ENCODE measurements at places on chromosomes 16 and 17.

GRCh38 chr16:86184185-86184584 lies 285.2 kb downstream of the IRF8 start:
- no peak for DNase-seq

- no peak for DNase-seq
These were observed 1029.6 kb downstream of the CDH11 start for GRCh38 chr16:64092271-64092670.

- DNase-seq: no peak
These were observed 32.2 kb downstream of the ABCA3 start for GRCh38 chr16:2308089-2308962.

DNA sequence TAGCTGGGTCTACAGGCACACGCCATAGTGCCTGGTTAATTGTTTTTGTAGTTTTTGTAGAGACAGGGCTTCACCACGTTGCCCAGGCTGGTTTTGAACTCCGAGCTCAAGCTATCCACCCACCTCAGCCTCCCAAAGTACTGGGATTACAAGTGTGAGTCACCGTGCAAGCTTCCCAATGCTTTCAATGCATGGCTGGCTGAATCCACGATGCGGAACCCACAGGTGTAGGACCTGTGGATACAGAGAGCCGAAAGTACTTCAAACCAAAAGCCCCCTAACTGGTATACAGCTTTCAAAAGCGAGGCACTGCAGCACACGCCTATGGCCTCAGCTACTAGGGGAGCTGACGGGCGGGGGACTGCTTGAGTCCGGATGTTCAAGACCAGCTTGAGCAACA lies 44.8 kb downstream of the METTL16 start:
- DNase-seq: no peak

DNA sequence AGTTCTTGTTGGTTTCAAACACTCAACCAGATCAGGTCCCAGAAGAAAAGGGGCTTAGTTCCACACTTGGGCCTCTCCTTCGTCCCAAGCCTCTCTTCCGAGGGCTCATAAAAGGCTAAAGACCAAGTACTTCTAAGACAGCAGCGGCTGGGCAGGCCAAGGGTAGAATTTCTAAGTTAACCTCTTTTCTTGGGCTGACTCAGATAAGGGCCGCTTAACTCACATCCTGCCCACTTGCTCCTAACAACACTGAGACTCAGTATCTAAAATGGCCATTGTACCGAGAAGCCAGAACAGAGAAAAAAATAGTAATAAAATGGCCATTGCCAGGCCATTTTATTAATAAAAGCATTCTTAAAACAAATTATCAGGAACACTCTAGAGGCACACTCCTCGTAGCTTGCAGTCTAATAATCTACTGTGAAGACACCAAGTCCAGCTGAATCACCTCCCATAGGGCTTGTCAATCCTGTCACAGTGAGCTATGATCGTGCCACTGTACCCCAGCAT lies 42.1 kb downstream of the RANBP10 start:
- no peak for DNase-seq

GRCh38 chr17:78997881-78998280 lies 11.7 kb downstream of the CANT1 start:
- DNase-seq: no peak

DNA sequence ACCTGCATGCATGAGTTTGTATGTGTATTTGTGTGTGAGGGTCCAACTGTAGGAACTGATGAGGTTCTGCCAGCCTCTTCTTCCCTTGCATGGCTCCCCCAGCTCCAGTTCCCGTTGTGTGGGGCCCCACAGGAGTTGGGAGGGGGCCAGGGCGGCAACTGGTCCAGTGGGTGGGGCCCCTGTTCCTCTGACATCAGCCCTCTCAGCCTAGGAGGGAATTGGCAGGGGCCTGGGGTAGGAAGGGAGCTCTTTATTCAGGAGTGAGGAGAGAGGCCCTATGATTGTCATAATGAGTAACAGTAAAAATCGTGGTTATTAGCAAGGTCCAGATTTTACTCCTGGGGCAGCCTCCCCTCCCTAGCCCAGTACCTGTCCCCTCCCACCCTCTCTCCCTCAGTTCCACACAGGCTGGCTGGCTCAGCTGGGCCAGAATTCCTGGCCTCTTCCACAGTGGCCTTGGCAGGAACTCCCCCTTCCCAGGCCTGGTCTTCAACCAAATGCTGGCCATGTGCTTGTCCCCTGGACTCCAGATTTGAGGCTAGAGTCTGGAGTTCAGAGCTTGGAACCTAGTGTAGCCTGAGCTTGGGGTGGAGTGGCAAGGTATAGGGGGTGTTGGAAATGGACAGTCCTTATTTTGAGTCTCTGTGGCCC lies 18.9 kb downstream of the RARA start:
- DNase-seq: no peak

DNA sequence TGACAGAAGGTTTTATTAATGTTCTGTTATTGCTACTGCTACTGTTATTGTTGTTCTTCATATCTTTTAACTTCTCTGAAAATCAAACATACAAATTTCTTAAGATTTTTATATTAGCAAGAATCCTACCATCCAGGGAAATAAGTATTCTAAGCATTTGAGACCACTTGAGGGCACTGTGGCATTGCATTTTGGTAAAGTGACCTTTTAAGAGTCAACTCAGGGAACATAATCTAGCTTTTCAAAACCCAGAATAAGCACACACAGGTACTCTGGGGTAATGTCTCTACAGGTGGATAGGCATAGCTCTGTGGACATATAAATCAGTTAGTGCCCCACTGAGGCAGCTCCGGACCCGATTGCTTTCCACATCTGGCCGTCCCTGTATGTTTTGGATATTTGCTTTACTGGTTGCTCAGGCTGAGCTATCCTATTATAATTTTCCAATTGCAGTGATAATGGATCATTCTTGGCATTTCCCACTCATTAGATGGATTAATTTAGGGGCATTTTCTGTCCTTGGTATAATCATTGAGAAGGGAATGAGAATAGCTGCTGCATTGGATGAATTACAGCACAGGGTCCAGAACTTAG lies 1425.1 kb upstream of the CDH8 start:
- no peak for DNase-seq

DNA sequence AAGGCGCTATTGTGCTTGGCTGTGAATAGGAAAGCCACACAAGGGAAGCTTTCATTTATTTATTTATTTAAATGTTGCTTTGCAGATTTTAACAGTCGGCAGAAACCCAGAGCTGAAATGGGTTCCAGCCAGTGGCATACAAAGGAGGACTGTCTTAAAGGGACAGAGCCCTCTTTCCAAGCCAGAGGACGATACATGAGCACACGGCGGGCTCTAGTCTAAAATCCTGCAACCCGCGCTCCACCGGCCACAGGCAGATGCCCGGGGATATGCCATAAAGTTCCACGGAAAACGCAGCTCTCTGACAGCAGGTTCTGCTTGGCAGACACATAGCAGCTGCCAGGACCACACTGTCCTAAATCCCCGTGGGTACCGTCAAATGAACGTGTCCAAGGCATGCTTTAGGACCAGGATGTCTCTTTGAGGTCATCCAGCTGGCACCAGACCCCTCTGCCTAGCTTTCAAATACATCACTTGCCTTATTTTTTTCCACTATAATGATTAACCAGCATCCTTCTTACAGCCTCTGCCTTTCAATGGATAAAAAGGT lies 64.6 kb downstream of the CYTH1 start:
- DNase-seq: no peak

DNA sequence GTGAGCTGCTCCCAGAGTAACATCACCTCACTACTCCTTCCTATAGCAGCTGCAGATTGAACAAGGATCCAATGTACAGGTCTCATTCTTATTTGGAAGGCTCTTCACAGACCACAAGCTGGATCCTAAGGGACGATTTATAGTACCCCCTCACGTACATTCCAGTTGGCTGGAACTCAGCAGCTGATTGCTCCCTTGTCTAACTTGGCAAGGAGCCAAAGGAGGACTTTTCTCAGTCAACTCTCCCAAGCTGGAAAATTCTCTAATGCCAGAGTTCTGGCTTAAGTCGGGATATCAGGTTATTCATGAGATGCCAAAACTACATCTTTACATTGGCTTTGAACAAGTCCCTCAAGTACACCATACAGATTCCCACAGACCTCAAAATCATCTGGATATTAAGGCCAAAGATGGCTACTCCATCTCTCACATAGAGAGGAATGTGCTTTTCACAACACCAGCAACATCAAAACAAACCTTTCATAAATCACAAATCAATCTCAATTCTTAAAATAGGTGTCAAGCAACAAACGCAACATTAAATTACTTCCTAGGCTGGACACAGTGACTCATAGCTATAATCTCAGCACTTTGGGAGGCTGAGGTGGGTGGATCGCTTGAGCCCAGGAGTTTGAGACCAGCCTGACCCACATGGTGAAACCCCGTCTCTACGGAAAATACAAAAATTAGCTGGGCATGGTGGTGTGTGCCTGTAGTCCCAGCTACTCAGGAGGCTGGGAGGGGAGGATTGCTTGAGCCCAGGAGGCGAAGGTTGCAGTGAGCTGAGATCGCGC lies 39.3 kb downstream of the SMG6 start:
- no peak for DNase-seq

DNA sequence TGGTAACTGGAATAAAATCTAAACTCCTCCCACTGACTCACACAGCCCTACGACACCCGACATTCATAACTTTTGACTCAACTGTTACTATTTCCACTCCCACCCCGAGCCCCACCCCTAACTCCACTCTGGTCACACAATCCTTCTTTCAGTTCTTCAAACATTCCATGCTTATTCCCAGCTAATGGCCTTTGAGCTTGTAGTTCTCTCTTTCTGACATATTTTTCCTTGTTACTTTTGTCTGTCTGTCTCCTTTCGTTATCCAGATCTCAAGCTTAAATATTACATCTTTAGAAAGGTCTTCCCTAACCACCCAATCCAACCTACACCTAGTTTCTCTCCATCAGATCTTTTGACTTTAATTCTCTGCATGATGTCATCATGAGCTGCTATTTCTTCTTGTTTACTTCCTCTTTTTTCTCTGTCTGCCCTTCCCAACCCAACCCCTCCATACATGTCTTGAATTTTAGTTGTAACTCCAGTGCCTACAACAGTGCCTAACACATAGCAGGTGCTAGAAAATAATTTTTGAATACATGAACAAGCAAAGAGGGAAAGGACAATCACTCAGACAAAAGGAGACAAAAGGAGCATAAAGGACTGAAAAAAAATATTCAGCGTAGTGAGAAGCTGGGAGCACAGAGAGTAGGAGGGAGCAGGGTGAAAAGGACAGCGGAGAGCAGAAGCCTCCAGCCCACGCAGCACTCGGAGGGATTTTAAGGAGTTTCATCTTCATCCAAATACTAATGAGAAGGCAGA lies 65.2 kb upstream of the SMIM36 start:
- DNase-seq: no peak

GRCh38 chr17:63533433-63534077 lies 10.4 kb downstream of the KCNH6 start:
- no peak for DNase-seq

DNA sequence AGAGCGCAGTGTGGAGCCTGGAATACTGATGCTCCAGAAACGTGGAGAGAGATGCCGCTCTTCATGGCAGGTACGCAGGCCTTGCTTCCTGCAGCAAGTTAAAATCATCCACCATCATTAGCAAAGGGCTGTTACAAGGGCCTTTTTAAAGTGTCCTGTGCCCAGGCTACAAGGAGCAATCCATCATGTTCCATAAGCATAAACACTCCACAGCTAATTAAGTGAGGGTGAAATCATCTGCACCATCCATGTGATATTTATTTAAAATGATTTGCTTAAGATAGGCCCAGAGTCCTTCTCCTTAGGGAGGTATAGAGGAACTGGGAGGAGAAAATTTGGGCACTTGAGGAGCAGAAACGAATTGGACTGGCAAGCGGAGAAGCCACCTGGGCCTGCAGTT lies 372.1 kb downstream of the XYLT1 start:
- no peak for DNase-seq

- DNase-seq: no peak
These were observed 5.0 kb upstream of the TM4SF5 start for GRCh38 chr17:4766723-4767122.

DNA sequence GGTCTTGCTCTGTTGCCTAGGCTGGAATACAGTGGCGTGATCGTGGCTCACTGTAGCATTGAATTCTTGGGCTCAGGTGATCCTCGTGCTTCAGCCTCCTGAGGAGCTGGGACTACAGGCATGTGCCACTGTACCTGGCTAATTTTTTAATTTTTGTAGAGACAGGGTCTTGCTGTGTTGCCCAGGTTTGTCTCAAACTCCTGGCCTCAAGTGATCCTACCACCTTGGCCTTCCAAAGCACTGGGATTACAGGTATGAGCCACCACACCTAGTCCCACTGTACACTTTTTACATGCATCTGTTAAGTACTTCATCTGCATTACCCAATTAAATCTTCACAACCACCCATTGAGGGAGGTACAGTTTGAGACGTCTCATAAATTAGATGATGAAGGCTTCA lies 12.4 kb downstream of the TNRC6A start:
- DNase-seq: no peak

DNA sequence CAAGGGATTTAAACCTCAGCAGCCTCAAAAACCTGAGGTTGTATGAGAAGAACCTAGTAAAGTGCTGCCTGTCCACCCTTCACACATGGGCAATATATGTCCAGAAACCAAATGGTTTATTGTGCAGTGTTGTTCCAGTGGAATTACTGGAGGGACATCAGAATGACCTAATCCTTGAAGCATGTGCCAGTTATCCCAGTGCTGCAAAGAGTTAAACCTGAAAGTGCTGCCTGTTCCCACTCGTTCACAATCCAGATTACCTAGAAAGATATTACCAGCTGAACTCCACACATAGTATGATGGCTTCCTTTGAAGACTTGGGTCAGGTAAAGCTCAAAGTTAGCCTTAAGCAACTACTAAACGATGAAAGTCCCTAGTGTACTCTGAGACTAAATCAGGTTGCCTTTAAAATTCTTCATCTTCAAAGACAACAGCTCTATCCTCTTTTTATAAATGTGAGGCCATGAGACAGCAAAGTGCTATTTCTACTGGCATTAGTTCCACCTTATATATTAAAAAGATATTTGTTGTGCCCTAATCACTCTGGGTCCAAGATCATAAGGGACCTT lies 133.1 kb downstream of the SNX11 start:
- no peak for DNase-seq

DNA sequence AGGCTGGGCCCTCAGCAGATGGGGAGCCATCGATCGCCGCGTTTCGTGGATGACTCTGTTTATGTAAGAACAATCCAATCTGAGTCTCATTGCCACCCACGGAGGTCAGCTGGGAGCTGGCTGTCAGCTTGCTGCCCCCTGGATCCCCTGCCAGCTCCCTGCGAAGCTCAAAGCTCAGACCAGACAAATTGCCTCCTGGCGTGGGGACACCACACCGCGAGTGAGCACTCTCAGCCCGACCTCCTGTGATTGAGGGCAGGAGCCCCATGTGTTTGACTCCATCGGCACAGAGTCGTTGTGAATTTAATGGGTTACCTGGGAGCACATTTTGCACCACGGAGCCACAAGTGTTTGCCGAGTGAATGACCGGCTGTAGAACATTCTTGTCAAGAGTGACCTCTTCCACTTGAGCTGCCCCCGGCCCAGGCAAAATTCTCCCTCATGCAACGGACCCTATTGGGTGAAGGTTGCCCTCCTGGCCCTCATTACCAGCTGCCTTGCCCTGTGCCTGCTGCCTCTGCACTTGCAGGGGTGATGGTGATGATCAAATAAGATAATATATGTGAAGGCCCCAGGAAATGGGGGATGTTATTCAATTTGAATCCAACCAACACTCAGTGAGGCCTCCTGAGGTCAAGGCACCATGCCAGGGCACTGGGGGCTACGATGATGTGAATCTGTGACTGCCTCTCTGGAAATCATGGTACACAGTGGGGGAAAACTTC lies 7.6 kb upstream of the GFAP start:
- no peak for DNase-seq
